Cerebellum (tissue), 4 donors: ENCODE measurements at places on chromosomes 3 and 15. TPM values are rescaled to one million over a fixed set of nuclear protein-coding genes. Genes with fewer than 3 reads are reported as not detected.

DNA sequence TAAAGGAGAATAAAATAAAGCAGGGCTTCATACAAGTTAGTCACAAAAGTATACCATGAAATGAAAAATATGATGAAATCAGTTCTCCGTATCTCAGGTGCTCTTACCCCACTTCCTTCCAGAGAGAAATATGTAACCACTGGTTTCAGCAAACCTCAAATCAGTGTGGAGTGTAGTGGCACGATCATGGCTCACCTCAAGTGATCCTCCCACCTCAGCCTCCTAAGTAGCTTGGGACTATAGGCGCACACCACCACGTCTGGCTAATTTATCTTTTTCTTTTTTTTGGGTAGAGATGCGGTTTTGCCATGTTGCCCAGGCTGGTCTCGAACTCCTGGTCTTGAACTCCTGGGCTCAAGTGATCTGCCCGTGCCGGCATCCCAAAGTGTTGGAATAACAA, 24.2 kb downstream of the DENND4A start:
- no peak for DNase-seq

DNA sequence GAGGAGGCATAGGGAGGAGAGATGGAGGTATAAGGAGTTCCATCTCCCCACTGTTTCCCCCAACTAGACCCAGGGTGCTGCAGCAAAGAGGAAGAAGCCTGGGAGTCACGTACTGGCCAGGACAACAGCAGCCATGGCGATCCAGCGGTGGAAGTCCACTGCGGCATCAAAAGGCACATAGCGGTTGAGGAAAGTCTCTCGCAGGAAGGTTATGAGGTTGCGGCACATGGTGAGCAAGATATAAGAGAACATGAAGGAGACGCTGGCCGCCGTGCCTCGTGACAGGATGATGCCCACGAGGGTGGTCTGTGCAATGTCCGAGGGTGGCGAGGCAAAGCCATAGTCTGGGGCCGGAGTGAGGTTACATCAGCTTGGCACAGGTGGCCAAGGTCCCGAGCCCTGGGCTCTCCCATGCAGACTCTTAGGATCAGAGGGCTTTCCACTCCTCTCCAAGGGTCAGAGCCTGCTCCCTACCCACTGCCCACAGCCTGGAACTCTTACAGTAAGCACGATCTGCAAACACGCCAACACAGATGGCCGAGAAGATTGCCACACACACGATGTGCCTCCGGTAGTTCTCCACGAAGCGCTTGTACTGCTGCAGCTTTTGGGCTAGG, 14.3 kb downstream of the DUOX2 start:
- no peak for DNase-seq

DNA sequence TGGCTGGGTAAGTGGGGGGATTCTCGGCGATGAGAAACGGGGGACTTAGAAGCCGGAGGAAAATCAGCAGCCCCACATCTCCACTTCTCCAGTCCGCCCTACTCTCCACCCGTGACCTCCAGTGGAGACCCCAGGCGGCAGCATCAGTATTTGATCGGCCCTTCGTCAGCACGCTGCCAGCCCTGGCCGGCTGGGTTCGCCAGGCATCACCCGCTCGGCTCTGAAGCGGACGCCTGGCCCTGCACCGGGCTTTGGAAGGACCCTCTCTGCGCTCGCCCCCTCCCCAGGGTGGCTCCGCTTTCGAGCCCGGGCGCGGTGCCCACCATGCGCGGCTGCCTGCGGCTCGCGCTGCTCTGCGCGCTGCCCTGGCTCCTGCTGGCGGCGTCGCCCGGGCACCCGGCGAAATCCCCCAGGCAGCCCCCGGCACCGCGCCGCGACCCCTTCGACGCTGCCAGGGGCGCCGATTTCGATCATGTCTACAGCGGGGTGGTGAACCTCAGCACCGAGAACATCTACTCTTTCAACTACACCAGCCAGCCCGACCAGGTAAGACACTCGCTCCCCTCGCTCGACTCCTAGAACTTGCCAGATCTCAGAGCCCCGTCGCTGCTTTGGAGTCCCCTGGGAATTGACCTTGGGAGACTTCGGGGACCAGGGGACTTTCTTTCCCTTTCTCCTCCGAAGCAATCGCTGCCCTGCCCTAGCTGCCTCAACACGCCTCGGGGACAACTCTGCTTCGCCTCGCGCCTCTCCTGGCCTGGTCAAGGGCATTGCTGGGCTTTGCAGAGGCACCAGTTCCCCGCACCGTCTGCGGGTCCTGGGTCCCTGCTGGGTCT, 561 bp downstream of the SIDT1 start:
- DNase-seq = peak; percentile 46

GRCh38 chr3:71309886-71310285, 273.6 kb downstream of the FOXP1 start:
- DNase-seq = no peak

DNA sequence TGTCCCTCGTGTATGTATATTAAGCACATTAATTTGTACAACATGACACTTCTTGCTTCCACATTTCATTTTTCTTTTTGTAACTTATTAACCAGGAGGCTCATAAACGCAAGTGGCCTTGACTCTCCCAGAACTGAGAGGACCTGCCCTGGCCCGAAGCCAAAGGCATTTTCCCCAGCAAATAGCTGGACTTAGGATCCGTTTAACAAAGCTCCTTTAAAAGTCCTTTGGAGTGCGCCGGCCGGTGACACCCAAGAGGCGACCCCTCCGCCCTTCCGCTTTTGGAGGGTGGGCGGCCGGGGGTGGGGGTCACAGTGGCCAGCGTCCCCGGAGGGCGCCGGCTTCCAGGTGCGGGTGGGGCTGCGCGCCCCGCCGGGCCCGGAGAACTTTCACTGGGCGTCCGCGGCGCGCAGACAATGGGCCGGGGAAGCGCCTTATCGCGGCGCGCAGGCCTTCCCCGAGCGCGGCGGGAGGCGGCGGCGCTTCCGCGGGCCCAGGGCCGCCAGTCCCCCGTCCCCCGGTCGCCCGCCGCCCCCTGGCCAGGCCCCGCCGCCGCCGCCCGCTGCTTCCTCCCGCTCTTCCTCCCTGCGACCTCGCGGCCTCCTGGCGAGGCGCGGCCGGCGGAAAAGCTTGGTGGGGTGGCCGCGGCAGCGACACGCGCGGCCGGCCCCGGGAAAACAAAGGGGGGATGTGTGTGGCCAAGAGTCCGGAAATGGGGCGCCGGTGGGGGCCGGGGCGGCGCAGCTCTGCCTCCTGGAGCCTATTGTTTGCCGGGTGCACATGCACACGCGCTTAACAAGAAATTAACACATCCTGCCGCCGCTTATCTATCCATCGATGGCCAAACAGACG, 613.4 kb downstream of the MCTP2 start:
- DNase-seq = no peak

DNA sequence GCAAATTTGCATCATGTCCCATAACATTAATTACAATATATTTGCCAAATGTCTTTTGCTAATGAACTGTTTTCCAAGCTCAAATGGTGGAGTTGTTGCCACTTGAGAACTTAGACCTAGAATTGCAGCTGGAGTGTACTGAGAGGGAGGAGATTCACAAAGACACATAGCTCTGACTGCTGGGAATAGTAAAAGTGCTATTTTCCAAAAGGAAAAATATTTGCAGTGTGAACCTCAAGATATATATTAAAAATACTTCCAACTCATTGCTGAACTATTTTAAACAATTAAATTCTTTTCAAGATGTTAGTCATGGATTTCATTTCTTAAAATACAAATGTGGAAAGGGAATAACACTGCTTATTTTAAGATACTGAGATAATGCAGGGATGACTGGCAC, 666.8 kb upstream of the ARPP21 start:
- no peak for DNase-seq

DNA sequence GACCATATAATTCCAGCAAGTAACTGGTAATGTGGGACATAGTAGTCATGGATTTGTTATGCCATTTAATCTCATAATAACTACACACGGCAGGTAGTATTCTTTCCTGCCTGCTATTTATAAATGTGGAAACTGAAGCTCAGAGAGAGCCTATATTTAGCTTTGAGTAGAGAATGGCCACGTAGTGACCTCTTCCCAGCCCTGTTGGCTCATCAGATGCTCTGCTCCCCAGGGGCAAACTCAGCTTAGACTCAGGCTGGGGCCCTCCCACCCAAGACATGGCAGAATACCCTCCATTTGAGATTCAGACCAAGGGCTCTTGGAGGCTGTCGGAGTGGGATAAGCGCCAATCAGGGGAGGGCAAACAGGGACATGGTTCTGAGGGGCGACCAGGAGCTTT, 17.3 kb upstream of the HDAC11 start:
- DNase-seq = no peak

GRCh38 chr3:66017591-66017990, 21.1 kb downstream of the MAGI1 start:
- DNase-seq = peak; percentile 56

- no peak for DNase-seq
These were observed 10.5 kb downstream of the ISG20 start for GRCh38 chr15:88649286-88649733.

DNA sequence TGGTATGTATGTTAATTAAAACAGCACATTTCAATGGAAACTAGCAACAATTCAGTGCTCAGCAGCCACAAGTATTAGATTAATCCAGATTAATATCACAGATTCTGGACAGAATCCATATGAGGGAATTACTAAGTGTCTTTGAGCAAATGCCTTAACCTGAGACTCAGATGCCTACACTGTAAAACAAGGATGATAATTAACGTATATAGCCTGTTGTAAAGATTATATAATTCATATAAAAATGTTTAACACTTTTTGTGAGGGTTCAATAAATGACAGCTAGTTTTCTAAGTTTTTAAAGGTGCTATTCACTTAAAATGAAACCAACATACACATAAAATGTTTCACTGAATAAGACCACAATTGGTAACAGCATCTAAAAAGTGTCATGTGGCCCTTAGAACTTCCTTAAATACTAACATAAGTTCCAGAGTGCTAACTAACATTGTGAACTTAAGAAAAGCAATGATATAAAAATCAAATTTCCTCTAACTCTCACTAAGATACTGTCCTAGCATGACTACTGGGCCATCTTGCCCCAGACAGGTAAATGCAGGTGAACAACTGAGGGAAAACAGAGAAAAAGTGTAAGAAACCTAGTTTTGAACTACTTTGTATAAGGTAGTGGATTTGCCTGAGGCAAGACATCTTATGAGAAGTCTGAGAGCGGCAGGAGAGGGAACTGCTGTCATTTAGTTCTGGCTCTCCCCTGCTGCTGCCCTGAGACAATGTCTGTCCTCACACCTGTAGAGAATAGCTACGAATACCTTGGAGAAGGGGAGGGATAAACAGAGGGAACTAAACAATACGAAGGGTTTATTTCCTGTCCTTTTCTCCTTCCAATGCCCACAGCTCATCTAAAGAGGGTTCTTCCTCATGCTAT, 151.3 kb downstream of the ADAM10 start:
- DNase-seq = no peak

- no peak for DNase-seq
These were observed 1061.5 kb downstream of the ROBO2 start for GRCh38 chr3:78101384-78101783.

The STARD9 gene
- total RNA-seq = 25.4 TPM

The SEMA4B gene
- 35.7 TPM for total RNA-seq

The CCDC39 gene
- total RNA-seq = 0.54 TPM

The C3orf49 gene
- not detected for total RNA-seq

The MKRN2OS gene
- total RNA-seq = not detected

The CCR1 gene
- total RNA-seq = 1.6 TPM
